ENCODE measurements at places on chromosomes 3 and 15.

GRCh38 chr3:121800906-121801305 lies 34.0 kb downstream of the IQCB1 start:
- DNase-seq: no peak

- no peak for DNase-seq
Measured at GRCh38 chr3:42106646-42107045, 15.5 kb downstream of the TRAK1 start.

GRCh38 chr15:98776607-98777281 lies 128.4 kb downstream of the IGF1R start:
- DNase-seq: peak; percentile 20

DNA sequence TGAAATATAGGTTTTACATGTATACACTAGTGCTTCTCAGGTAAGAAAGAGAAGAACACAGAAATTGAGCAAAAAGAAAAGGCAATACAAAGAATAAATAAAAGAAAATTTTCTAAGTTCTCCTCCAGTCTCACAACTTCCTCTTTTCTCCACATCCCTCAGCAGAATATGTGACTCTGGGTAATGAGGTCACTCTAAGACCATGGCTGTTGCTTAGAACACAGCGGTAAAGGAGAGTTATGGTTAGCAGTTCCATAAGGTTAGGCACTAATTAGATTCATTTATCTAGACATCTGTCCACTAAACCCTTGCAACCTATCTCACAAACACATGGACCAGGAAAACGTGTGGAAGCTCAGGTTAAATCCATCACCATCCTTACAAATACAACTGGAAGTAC lies 47.9 kb downstream of the IGSF11 start:
- no peak for DNase-seq

- no peak for DNase-seq
Measured at GRCh38 chr15:30924353-30924752, 20.6 kb downstream of the FAN1 start.

GRCh38 chr3:99686955-99687612 lies 48.7 kb downstream of the COL8A1 start:
- peak; percentile 1 for DNase-seq

GRCh38 chr15:71385026-71385425 lies 269.8 kb downstream of the THSD4 start:
- no peak for DNase-seq

- DNase-seq: no peak
Measured at GRCh38 chr3:46429671-46430070, 22.6 kb downstream of the CCRL2 start.

- DNase-seq: no peak
Measured at GRCh38 chr3:141152130-141152529, 79.5 kb upstream of the PXYLP1 start.

DNA sequence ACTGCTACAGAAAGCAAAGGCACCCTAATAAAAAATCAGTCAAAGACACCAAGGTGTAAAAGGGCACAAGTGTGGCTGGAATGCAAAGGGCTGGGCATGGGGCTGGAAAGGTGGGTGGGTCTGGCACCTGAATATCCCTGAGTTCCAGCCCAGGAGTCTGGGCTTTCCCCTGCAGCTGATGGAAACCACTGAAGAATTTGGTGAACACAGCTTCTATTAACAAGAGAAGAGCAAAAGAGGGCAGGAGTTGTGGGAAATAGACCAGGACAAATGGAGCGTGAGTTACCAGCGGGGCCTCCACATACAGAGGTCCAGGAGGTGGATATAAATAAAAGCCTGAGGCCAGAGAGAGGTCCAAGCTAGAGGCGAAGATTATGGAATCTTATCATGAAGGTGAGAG lies 45.1 kb upstream of the TPM1 start:
- no peak for DNase-seq

DNA sequence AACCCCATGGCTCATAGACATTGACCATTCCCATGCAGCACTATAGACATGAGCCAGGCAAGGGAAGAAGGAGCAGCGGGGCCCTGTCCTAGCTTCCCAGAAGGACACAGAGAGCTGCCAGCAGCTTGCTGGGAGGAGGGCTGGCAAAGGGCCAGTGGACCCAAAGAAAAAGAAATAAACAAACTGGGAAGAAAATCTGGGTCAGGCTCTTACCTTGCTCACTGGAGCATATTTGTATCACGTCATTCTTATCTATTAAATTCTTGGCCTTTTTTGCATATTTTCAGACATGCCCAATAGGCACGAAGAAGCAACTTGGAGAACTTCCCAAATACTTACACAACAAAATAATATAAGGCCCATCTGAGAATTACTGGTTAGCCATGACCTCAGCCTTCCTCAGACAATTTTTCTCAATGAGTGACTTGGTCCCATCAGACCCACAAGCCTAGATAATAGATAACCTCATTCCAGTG lies 28.4 kb downstream of the RASGRP1 start:
- no peak for DNase-seq

- no peak for DNase-seq
Measured at GRCh38 chr3:13122081-13123012, 49.1 kb upstream of the IQSEC1 start.

DNA sequence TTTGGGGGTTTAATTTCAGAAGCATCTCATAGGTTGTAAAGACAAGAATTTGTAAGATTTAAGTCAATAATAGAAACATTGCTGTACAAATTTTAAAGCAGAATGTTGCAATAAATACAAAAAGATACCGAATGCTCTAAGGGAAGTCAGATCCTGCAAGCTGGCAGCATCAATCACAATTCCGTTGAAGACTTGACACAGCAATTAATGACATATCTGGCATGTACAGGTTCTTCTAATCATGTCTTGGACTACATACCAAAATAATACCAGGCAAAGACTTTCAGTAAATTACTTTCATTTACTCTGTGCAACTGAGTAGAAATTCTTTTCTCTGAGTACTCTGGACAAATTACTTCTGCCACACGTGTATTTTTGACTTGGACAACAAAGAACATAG lies 54.0 kb upstream of the CDIN1 start:
- no peak for DNase-seq

DNA sequence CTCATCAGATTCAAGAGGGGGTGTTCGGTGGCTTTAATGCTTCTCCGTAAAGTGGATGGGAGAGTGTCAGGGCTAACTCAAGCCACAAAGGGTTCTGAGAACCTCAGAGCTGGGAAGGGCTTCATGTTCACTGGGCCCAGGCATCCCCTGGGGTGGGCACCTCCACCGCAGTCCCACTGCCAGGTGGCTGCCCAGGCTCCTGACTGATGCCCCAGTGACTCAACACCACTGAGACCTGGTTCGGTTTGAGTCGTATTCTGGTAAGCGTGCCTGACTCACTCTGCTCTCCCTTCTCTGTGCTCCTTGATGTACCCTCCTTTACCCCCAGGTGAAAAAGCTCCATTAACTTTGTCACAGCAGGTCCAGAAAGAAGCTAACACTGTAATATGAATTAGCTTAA lies 304.6 kb downstream of the RPLP1 start:
- peak; percentile 45 for DNase-seq

DNA sequence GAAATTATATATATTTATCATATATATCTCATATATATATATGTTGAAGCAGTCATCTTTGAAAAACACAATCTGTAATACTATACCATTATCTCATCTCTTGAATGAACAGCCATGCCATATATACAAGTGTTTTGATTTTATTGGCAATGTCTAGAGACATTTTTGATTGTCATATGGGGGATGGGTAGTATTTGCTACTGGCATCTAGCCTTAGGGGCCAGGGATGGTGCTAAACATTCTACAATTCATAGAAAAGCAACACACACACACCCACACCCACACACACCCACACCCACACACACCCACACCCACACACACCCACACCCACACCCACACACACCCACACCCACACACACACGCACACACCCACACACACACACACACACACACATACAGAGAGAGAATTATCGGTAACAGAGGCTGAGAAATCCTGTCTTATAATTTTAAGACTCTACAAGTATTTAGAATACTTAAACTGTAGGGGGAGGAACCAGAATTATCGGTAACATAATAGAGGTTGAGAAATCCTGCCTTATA lies 11.1 kb upstream of the PIK3R4 start:
- no peak for DNase-seq

DNA sequence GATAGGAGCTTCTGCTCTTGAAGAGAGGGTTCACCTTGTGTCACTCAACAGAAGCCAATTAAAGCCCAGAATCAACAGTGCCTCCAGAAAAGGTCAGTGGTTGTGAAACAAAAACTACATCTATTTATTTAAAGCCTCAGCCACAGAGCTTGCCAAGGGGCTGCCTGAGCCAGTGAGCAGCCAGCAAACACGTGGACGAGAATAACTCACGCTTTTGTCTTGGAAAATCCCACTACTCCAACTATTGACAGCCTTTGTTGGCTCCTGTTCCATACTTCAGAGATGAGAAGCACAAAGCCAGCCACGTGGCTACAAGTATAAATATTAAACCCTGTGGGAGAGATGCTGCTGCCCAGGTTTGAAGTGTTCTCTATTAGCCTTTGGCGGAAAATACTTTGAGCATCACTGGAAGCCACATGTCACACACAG lies 10.3 kb downstream of the GPR156 start:
- no peak for DNase-seq

DNA sequence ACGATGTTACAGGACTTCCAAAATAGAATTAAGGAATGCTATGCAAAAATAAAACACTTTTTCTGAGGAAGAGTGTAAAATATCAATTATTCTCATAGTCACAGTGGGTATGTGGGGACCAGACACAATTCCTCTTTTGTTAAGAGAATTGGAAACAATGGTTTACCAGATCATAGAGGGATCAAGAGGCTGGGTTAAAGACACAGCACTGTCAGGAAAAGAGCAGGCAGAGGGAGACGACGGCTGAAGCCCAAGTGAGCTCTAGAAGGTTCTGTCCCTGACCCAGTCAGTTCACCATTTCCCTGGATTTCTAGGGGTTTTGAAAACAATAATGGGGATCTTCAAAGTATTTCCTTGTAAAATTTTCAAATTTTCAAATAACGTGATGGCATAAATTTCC lies 54.0 kb upstream of the POLR2M start:
- no peak for DNase-seq

- no peak for DNase-seq
Measured at GRCh38 chr15:67897646-67898339, 57.9 kb upstream of the RNU6-1 start.

DNA sequence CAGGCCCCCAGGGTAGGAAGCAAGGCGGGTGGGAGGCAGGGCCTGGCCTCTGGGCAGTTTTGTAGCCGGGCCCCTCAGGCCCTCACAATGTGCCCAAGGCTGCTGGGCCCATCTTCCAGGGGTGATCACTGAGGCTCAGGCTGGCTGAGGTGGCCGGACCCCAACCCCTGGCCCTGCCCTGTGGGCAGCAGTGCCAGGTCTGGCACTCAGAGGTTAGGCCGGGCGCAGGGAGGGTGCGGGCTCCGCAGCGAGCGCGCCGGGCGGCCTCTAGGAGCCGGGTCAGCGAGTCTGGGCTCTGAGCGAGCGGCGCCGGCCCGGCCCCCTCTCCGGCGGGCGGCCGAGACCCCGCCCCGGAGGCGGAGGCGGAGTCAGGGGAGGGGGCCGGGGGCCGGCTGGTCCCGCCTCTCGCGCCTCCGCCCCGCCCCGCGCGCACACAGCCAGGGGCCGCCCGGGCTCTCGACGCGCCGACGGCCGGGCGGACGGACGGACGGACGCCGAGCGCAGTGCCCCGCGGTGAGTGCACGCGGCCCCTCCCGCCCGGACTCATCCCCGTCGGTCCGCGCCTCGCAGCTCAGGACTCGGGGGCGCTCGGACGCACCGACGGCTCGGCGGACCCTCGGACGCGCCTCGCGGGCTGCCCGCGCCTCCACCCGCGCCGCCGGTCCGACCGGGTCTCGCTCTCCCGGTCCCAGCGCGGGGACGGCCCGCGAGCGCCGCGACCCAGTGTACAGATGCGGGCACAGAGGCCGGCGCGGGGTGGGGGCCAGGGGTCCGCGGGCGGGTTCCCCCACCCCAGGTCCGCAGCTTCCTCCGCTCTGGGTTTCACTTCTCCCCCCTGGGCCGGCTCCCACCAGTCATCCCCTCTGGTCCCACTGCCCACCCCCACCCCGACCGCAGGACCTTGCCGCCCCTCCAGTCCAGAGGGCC lies at the start of gene FBLN2:
FBLN2 (plus strand) TSS at position 430 of the 927 bp plus-strand sequence. CDS start 21,231 bp downstream, outside the sequence.
- DNase-seq: no peak

GRCh38 chr15:100520132-100520921 lies 8.4 kb downstream of the CERS3 start:
- DNase-seq: no peak

DNA sequence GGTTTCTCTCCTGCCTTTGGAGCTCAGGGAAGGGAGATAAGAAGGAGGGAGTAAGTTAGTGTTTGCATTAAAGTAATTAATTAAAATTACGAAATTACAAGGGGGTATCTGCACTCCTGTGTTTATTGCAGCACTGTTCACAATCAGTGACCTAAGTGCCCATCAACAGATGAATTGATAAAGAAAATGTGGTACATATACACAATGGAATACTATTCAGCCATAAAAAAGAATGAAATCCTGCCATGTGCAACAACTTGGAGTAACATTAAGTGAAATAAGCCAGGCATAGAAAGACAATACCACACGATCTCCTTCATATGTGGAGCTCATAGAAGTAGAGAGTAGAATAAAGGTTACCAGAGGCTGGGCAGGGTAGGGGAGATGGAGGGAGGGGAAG lies 202.0 kb downstream of the SHQ1 start:
- no peak for DNase-seq

DNA sequence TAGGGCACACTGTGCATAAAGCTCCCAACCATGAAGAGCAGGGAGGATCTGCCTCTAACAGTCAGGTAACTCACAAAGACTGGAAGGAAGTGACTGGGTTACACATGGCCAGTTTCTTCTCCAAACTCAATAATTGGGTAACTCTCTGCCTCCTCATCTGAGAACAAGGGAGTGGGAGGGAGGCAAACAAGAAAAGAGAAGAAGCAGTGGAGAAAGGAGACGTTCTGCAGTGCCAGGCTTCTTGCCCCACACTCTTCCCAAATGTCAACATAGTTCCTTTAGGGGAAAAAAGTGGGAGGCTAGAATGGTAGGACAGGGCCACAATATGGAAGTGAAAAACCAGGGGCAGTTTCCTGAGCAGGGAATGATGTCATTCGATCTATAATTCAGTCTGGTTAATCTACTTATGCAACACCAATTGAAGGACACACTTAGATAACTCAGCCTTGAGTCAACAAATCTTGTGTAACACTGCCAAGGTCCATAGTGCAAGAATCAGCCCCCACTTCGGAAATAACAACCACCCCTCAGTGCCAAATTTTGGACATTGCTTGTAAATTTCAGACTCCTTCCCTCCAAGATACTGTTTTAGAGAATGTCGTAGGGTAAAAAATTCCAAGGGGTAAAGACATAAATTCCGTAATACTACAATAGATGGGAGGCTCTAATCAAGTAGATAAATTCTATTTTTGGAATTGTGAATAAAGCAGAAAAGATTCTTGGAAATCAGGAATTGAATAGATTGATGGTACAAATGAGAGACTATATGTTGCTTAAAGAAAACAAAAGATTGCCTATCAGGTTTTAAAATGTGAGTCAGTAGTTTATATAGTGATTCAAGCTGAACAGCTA lies 143.0 kb downstream of the LPP start:
- DNase-seq: no peak

DNA sequence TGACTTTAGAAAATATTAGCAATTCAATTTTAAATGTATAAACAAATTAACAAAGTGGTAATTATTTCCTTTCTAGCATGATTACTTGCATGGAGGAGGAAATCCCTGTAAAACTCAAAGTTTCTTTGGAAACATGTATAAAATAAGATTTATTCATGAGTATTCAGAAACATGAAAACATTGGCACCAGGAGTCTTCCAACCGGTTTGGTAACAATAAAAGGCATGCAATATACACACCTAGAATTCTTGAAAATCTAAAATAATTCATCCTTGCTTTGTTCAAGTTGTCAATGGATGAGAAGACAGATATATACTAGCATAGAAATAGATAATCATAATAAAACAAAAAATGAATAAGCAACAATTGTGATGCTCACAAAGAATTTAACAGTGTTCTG lies 76.4 kb downstream of the ZPLD1 start:
- DNase-seq: no peak

Measured in stimulated activated CD8-positive, alpha-beta memory T cell treated with anti-CD3 and anti-CD28 coated beads, Interleukin-4, amount 100 ng/mL, for 24 hours (primary cell).